Stimulated activated CD8-positive, alpha-beta memory T cell treated with anti-CD3 and anti-CD28 coated beads, Interleukin-4, amount 100 ng/mL, for 1 hour (primary cell): ENCODE measurements at places on chromosomes 12 and 14.

DNA sequence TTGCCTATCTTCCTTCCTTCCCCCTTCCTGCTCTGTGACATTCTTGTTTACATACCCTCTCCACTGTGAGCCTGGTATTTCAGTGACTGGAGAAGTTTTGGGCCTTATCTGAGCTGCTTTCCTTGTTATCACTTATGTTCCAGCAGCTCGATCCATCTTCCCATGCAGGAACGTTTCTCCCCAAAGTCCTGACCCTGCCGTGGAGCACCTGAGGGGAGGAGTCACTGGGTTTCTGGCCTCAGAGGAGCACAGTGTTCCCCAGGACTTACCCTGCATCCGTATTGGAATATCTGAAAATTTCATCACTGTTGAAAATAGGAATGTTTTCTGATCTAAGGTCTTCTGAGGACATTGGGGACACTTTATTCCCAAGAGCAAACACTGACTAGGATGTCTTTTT lies 141.8 kb downstream of the CACNA1C start:
- DNase-seq = no peak

DNA sequence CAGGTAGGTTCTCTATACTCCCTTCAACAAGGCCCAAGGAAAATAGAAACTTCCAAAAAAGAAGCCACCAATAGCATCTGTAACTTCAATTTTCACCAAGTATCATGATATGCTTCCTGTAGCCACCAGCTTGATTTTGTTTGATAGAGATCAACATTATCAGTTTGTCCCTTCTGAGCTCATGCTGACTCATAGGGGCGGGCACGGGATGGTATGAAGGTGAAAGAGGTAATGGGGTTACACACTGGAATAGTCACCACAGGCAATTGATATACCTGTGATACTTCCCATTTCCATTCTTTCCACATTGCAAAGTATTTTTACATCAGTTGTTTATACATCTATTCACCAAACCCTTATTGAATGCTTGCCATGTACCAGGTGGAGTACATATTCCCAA lies 134.1 kb downstream of the KCNA5 start:
- no peak for DNase-seq

- DNase-seq = no peak
Measured at GRCh38 chr12:26691234-26691970, 141.6 kb downstream of the ITPR2 start.

- DNase-seq = no peak
Measured at GRCh38 chr12:52517888-52518287, 2.3 kb downstream of the KRT5 start.

GRCh38 chr12:15910864-15911721 lies at the start of gene DERA:
Gene DERA, plus strand, starts transcription at chr12:15911332. Its CDS starts 52 bp downstream, at chr12:15911384.
- peak; percentile 17 for DNase-seq

DNA sequence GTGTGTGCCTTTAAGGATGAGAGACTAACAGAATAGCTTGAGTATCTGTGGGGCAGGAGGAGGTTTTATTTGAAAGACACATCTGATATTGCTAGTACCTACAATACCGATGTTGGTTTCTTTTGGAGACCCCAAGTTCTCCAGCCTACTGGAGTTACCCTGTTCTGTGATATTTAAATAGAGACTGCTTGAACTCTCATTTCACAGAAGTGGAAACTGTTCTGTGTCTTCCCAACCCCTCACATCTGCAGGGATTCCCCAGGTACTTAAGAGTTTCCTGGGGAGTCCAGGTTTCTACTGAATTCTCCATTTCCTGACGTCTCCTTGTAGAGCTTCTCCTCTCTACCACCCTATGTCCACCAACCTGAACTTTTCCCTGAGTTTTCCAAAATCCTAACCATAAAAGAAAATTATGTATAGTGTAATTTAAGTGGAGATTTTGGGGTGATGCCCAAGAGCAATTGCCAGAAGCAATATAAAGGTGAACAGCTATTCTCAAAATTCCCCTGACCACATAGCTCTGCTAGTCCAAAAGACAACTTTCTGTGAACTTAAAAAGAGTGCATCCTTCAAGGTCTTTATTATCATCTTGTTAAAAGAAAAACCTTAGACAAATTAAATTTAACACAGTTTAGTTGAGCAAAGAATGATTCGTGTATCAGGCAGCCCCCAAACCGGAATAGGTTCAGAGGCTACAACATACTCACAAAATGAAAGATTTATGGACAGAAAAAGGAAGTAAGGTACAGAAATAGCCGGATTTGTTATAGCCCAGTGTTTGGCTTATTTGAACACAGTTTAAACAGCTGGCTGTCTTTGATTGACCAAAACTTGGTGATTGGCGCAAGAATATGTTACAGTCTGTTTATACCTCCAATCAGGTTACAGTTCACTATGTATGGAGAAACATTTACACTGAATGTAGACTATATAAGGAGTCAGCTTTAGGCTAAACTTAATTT lies 373.4 kb downstream of the NUAK1 start:
- no peak for DNase-seq

- DNase-seq = no peak
Measured at GRCh38 chr12:126506426-126507182, 1441.4 kb downstream of the AACS start.
